ENCODE measurements at places on chromosomes 13 and 19.

- no peak for DNase-seq
Measured at GRCh38 chr19:46678110-46678732, 17.2 kb upstream of the DACT3 start.

- DNase-seq, result no peak
Measured at GRCh38 chr13:43579321-43579720, 207.5 kb downstream of the ENOX1 start.

DNA sequence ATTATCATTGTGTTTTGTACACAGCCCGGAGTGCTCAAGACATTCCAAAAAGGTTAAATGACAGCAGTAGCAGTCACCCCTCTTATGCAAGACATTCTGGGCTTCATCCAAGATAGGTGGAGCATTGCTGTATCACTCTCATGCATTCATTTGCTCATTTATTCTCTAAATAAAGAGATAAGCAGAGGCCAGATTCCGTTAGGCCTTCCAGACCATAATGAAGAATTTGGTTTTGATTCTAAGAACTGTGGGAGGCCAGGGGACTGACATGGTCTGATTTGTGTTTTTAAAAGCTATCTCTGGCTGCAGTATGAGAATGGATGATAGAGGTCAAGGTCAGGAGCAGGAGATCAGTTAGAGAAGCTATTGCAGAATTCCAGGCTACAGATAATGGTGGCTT is 145.8 kb downstream of the KCNRG start:
- no peak for DNase-seq

GRCh38 chr19:56567274-56568120 is at the start of gene ZNF470:
ZNF470 (plus strand) TSS chr19:56567468; CDS start chr19:56570312, 2,844 bp downstream.
- peak; percentile 55 for DNase-seq

- DNase-seq, result no peak
Measured at GRCh38 chr19:49423985-49424303, 703 bp upstream of the PTH2 start.

GRCh38 chr13:75685239-75685697 is 49.1 kb downstream of the LMO7 start:
- peak; percentile 67 for DNase-seq

All from non-pigmented ciliary epithelial cell (primary cell).